Tibial nerve (tissue), 4 donors: ENCODE measurements at places on chromosomes 3 and 15. TPM values are rescaled to one million over a fixed set of nuclear protein-coding genes. Genes with fewer than 3 reads are reported as not detected.
A peak's percentile ranks its signal among the peaks of the same experiment; 100 is the strongest.

- DNase-seq: no peak
- peak overlapping the region; percentile 28 for H3K4me3 ChIP-seq
- no peaks in the 10 kb centered on the region for H3K27me3 ChIP-seq
- peaks cover 64% of the 10 kb centered on the region for H3K36me3 ChIP-seq
Observed at GRCh38 chr3:197847866-197848401, 56.9 kb downstream of the LRCH3 start.

The PARL gene
- total RNA-seq: 62.4 TPM

The DUOXA1 gene
- total RNA-seq: 7.5 TPM

DNA sequence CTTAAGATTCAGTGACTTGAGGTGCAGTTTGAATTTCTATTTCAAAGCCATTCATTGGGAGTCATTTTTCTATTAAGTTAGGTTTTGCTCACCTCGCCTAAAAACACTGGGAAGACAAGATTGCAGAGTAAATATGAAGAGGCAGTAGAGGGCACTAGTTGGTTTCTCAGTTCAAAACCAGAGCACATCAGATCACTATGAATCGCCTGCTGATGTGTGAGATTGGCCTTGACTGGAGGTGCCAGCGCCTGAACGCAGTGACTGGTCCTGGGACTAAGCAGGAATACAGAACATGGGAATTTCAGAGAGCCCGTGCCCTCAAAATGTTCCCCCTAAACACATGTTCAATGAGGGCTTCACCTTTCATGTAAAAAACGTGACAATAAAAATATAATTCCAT is 229.0 kb downstream of the ITPR1 start:
- H3K4me3 ChIP-seq: no peak overlapping the region
- H3K36me3 ChIP-seq: no peaks in the 10 kb centered on the region
- peak overlapping the region; percentile 83 for H3K27ac ChIP-seq
- DNase-seq: peak; percentile 35
- no peaks in the 10 kb centered on the region for H3K27me3 ChIP-seq

GRCh38 chr15:70172124-70172523 is 74.4 kb upstream of the TLE3 start:
- H3K27ac ChIP-seq: no peak overlapping the region
- H3K4me3 ChIP-seq: no peak overlapping the region
- no peaks in the 10 kb centered on the region for H3K27me3 ChIP-seq
- peaks cover 4% of the 10 kb centered on the region for H3K4me1 ChIP-seq
